NCI-H1930 (cell line): ENCODE measurements at places on chromosomes 7 and 10.

DNA sequence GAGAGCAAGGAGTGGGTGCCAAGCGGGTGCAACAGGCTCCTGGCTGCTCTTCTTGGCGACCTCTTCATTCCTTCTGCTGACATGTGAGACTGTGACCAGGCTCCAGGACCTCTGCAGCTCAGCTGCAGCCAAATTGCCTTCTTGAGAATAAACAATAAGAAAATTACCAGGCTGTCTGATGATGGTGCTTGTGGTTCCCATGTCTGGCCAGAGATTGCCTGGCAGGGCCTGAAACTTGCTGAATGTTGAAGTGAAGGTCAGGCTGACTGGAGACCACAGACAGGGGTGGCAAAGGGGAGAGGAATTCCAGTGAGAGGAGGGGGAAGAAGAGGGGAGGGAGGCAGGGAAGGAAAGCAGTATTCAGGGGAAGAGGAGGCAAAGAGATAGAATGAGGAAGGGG is 497.4 kb upstream of the PODXL start:
- DNase-seq: no peak

DNA sequence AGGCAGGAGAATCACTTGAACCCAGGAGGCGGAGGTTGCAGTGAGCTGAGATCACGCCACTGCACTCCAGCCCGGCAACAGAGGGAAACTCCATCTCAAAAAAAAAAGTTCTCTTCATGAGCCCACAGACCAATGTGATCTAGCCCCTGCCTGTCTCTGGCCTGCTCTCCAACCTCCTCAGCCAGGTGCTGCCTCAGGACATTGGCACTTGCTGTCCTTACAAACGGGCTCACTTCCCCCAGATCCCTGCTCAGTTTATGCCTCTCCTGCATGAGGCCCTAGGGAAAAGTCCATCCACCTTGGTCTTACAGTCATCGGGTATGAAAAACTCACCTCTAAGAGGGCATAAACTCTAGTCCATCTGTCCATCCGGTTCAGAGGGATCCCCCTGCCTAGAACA is 32.5 kb downstream of the TNS3 start:
- no peak for DNase-seq

DNA sequence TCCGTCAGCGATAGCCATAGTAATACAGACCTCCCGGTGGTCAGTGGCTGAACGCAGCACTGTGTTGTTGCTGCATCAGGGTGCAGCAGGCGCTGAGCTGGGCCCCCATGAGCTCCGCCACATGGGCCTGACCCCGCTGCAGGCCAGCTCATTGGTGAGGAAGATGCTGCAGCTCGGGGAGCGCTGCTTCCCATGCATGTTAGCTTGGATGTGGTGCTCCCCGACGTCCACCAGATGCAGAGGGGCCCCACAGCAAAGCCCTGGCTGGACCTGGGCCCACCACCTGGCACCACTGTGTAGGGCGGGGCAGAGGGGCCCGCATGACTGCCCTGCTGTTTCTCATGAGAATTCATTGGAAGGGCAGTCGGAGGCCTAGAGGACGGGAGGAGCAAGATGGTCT is 50.8 kb downstream of the WDR37 start:
- DNase-seq: no peak

GRCh38 chr10:47176206-47176902 is 123.6 kb upstream of the GDF10 start:
- DNase-seq: no peak

GRCh38 chr10:94000638-94001415 is 7.1 kb downstream of the PLCE1 start:
- DNase-seq: no peak

GRCh38 chr10:47404937-47405336 is 20.8 kb upstream of the ZNF488 start:
- DNase-seq: no peak

DNA sequence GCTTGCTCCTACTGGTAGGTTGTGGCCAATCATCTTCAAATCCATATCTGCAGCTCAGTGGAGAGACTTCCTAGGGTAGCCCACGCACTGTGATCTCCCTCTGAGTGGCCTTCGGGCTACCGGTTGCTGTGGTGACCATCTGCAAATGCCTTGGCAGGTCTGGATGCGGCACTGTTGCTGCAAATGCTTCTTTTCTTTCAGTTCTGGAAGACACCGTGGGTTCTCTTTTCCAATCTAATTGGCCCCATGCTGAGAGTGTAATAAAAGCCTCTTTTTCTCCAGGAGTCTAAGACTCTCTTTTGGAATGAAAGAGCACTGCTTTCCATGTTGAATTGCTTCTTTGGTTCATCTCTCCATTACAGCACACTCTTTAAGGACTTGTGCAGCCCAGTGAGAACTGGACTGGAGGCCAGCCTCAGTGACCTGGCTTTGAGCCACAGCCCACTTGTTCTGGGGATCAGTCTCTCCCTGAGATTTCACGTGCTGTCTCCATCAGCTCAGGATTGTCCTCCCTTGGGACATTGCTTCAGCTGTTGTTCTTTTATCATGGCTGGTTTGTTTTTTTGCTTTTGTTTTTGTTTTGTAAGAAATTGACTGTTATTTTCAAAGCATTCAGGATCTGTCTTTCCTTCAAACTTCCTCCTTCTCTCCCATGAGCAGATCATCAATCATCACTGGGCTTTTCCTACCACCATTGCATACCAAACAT is 286.6 kb downstream of the BMPER start:
- DNase-seq: no peak

GRCh38 chr10:131074682-131075081 is 236.8 kb downstream of the TCERG1L start:
- no peak for DNase-seq

- no peak for DNase-seq
These were observed 61.0 kb downstream of the DIP2C start for GRCh38 chr10:628386-629045.

DNA sequence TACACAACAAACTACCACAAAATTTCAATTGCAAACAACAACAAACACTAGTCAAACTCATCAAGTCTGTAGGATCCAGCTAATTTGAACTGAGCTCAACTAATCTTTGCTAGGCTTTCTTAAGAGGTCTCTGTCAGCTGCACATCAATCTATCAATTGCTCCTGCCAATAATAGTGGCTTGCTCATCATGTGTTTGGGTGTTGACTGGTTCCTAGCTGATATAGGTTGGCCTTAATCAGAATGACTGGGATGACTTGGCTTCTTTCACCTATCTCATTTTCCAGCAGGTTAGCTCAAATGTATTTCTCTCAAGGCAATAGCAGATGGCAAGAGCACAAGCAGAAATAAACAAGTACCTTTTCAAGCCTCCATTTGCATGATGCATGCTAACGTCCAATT is 370.3 kb upstream of the NFE2L3 start:
- DNase-seq: no peak

DNA sequence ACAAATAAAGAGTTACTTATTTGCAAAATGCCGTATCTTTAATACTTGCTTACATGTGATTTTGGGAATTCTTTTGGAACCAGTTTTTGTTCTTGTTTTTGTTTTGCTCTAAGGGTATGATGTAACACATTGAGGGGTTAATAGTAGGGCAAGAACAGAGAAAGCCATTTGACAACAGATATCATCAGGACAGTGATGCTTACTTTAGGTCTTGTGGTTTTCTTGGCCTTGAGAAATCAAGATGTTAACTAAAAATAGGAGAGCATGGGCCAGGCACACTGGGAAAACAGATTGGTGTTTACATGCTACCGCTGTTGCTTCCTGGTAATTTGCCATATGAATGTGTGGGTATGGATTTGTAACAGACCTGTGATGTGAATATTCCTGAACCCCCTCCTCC is 3.7 kb downstream of the SAMD8 start:
- DNase-seq: no peak

DNA sequence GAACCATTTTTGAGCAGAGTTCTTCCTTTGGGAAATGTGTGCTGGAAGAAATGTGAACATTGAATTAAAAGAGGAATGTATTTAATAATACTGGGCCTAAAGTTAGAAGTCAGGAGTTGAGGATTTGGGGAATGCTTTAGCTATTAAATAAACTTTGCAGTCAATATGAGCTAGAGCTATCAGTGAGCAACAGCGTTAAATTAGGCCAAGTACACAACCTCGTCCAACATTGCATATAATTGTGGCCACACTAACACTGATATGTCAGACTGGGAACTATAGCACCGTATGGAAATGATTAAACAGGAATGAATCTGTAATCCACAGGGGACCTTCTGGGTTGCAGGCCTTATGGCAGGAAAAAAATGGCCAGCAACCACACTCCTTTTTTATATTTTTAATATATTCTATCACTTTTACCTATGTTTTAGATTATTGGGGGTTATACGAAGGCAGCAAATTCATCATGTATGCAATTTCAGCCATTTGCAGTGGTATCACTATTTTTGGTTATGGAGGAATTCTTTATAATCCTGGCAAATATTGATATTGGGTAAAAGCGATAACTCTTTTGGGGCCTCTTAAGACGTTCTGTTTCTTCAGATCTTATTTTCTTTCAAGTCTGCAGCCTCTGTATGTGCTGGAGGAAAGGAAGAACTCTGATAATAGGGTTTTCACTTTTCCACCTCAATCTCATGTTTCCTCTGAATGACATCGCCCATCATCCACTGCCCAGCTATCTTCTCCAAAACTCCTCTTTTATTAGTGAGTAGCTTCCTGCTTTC is 236.3 kb upstream of the PLXDC2 start:
- DNase-seq: no peak
